ENCODE measurements at places on chromosomes 12 and 14.
A peak's percentile ranks its signal among the peaks of the same experiment; 100 is the strongest.

- DNase-seq, result peak; percentile 64
Measured at GRCh38 chr12:645563-646071, 17.6 kb downstream of the NINJ2 start.

DNA sequence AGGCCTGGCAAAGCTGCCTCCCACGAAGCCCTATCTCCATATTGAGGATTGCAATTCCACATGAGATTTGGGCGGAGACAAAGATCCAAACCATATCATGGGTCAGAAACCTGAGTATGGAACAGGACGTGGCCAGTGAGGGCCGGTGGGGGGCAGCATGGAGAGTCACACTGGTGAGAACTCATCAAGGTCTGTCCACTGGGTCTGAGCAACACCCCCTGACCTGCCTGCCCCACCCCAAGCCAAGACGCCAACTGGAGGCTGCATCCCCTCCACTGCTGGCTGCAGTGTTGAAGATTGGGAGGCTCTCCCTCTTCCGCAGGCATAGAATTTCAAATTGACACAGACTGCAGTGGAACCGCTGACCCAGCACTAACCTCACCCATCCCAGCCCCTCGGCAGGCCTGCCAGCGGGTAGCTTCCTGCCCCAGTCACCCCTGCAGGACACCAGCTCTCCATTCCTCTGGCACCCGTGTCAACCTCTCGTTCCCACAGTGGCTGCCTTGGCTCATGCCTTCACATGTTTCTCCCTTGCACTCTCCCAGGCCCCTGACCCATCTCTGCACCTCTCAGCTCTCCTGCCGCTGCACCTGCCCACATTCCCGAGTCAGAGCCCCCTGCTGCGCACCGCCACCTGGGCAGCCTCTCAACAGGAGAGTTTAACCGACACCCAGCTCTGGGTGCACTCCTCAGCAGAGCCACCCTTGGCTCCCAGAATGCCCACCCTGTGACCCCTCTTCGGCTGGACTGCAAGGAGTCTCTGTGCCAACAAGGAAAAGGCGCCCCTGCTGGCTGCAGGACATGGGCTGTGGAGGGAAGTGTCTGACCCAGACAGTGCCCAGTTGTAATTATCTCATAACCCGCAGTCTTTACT is 45.2 kb upstream of the PPP2R5C start:
- DNase-seq, result no peak

DNA sequence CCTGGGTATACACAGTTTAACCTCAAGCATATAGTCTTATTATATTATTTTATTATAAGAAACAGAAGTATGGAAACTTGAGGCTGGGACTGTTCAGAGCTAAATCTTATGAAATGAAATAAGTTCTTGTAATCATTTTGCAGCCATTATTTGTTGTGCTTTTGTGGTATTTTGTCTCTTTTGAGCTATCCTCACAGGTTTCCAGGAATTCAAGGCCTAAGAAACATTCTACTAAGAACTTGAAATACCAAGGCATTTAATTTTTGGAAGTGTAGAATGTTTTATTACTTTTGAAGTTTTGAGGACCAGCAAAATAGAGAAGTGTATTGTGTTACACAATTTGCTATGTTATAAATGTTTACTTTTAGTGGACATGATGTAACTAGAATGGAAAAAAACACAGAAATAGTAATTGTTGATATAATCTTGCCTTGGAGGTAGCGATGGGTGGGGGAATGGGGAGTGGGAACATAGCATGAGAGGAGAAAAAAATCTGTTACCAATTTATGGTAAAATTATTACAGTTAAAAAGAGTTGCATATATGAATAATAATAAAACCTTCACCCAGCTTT is 81.7 kb downstream of the CRADD start:
- no peak for DNase-seq

DNA sequence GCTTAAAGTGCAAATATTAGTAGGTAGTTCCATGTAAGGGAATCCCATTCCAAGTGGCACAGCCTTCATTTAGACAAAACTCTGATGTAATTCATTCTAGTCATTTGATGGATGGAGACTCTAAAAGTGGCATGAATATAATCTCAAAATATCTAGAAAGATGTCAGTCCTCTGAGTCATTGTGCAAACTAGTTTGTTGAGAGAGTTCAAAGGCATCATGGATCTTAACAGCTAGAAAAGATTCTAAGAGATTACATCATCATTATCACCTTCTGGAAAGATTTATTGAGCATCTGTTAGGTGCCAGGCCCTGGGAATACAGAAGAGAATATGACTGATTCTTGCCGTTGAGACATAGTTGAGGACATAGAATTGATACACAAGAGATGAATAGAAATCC is 30.7 kb downstream of the CRADD start:
- DNase-seq, result no peak

DNA sequence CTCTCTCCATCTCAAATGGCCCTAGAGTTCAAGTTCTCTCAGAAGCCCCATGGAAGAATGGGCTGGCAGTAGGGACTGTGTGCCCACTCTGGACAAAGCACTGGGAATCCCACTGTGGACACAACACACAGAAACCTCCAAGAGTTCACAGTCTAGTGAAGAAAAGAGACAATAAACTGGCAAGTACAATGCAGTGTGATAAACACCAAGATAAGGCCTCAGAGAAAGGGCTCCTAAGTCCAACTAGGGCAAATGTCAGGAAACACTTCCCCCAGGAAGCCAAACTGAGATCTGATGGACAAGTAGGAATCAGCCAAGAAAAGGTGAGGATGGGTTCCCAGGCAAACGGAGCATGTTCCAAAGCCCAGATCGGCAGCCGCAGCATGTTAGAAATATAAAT is 5.4 kb downstream of the VSIG10 start:
- DNase-seq, result no peak

- DNase-seq, result no peak
Measured at GRCh38 chr12:57008178-57008577, 1.8 kb upstream of the ZBTB39 start.

- DNase-seq, result no peak
Measured at GRCh38 chr14:50318031-50318626, 6.0 kb downstream of the DMAC2L start.

DNA sequence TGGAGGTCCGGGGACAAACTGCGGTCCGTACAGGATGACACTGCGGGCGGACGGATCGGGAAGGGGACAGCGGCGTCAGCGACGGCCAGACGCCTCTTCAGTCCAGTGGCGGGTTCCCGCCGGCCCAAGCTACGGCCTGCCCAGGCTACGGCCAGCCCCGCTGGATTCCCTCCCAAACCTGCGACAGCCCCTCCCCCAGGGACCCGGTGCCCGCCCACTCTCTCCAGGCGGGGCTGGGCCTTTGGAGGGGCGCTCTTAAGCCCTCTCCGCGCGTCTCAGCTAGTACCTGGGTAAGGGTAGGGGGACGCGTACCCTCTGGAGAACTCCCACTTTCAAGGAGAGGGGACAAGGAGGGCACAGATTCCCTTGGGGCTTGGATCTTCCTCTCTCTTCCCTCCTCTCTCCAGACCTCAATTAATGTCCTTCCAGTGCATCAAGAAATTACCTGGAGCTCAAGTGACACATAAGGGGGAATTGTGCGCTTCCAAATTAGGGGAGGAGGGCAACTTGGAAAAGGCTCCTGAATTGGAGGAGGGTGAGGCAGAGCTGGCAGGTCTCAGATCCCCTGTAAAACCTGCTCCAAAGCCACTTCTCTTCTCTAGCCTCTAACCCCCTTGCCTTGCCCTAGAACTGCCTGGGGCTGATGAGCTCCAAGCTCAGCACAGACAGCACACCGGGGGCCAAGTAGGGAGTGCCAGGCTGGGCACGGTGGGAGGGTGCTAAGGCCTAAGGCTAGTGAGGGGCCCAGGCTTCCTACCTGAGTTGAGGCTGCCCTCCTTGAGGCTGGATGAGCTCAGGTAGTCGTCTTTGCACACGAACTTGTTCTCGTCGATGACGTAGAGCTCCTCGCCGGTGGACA is 3.1 kb downstream of the LHX5 start:
- no peak for DNase-seq

GRCh38 chr12:53950437-53950773 is 4.3 kb upstream of the HOXC12 start:
- DNase-seq, result no peak

DNA sequence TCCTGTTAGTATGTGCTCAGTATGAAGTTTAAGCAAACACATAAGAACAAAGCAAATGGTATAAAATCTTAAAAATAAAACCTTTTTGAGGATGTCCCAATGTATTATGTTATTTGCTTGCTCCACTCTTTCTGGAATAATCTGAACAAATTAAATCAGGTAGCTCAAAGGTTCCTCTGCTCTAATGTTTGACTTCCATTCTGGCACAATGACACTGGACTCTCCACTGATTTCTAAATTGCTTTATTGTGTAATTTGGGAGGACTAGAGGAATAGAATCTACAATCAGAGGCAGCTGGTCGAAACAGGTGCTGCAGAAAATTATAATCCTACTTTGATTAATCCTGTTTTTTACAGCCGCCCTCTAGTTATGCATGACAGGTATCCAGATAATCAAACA is 523.7 kb upstream of the FOXG1 start:
- DNase-seq, result no peak

- DNase-seq, result no peak
Measured at GRCh38 chr12:75549989-75550388, 38.6 kb upstream of the KRR1 start.

DNA sequence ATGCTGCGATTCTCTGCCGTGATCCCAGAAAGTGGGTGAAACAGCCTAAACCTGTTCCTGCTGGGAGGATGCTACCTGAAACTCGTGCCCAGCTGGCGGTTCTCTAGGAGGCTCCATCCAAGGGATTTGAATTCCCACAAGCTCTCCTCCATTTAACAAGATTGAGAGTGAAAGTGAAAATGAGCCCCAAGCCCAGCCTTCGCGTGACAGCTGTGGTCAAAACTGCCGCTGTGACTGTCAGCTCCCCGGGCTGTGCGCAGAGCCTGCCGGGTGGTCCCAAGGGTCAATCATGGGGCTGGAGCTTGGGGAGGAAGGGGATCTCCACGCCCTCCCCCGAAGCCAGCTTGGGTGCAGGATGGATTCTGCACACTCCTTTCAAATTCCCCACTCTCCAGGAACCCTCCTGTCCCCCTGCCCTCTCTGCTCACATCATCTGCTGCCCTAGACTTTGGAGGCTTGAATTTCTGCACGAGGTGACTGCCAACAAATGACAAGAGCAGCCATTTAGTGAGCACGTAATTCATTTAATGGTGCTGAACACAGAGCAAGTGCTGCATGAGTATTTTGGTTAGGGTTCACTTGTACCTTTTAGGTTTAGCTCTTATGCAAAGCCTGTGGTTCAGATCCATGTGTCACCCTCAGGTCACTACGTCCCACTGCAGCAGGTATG is 5.3 kb downstream of the ASB2 start:
- peak; percentile 87 for DNase-seq

GRCh38 chr14:90318016-90318415 is 13.7 kb downstream of the NRDE2 start:
- DNase-seq, result no peak

DNA sequence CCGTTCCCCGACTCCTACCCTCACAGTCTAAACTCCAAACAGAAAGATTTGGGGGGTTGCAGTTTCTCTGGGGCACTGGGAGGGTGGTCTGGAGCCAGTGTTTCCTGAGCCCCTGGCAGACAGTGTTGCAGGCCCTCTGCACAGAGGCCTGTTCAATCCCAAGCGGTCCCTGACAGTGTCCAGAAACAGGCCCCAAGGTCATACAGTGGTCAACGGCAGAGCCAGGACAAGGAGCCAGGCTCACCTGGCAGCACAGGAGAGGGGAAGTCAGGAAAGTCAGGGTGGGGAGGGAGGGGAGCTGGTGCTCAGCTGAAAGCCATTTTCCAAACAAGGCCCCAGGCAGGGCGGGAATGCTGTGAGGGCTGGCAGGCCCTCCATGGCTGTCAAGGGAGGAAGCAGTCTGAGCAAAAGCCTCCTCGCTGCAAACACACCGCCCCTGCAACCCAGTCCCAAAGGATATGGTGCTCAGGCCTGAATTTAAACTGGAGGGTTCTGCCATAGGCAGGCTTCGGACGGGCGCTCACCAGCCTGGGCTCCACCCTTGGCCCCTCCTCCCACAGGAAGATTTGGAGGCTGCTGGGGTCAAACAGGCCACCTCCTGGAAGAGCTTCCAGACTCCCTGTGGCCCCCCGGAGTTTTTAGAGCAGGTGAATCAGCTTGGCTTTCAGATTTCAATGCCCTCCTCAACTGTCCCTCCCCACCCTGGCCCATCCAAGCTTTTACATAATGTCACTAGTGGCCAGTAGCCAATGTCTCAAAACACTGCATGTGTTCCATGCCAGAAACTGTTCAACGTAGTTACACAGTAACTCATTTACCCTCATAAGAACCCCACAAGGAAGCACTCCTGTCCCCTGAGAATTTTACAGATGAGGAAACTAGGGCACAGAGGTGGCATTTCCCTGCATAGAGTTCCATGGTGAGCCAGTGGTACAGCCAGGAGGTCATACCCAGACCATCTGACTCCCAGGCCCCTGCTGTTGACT is 41.5 kb downstream of the CHGA start:
- no peak for DNase-seq

- DNase-seq, result no peak
Measured at GRCh38 chr14:92397150-92397952, 74.4 kb downstream of the SLC24A4 start.

DNA sequence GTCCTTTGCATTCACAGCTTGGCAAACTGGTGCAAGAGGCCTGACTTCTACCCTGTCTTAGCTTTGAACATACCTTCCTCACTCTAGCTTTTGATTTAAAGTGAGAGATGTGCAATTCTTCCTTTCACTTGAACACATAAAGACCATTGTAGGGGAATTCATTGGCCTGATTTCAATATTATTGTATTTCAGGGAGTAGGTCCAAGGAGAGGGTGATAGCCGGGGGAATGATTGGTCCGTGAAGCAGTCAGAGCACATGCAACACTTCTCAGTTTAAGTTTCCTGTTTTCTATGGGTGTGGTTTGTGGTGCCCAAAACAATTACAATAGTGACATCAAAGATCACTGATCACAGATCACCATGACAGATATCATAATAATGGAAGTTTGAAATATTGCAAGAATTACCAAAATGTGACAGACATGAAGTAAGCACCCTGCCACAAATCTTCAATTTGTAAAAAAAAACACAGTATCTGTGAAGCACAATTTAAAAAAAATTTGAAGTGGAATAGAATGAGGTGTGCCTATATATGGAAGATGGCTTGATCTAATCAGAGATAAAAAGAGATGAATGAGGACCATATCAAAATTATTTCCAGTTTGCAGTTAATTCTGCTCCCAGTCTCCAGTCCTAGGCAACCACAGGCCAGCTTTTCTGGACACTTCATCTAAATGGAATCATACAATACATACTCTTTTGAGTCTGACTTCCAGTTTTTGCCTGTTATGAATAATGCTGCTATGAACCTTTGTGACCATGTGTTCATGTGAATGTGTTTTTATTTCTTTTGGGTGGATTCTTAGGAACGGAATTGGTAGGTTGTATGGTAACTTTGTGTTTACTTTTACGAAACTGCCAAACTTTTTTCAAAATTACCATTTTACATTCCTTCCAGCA is 23.2 kb downstream of the BORCS5 start:
- DNase-seq, result peak; percentile 68
